Colonic mucosa (tissue), 4 donors: ENCODE measurements at places on chromosomes 4 and X. TPM values are rescaled to one million over a fixed set of nuclear protein-coding genes. Genes with fewer than 3 reads are reported as not detected.

Gene CNGA2
- not detected for total RNA-seq

DNA sequence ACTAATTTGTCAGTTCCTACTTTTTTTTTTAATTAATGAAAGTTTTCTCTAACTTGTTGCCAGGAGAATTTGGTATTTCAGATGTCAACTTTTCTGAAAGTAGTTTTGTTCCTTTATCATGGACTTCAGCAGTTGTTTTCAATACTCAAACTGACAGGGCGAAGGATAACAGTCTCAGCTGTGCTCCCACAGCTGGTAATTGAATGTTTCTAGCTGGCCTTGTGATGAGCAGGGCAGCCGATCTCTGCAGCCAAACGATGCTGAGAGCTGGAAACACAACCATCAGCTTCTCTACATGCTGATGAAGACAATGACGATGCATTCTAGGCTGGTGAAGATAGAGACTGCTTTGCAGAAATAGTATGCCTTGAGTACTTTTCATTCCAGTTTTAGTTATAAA is 130.0 kb upstream of the MAP9 start:
- DNase-seq: no peak

- DNase-seq: no peak
Measured at GRCh38 chrX:31397119-31397518, 325.3 kb upstream of the FTHL17 start.

Gene SLC10A6
- 0.40 TPM for total RNA-seq

Gene DKK2
- not detected for total RNA-seq

Gene GLOD5
- total RNA-seq: 9.0 TPM

DNA sequence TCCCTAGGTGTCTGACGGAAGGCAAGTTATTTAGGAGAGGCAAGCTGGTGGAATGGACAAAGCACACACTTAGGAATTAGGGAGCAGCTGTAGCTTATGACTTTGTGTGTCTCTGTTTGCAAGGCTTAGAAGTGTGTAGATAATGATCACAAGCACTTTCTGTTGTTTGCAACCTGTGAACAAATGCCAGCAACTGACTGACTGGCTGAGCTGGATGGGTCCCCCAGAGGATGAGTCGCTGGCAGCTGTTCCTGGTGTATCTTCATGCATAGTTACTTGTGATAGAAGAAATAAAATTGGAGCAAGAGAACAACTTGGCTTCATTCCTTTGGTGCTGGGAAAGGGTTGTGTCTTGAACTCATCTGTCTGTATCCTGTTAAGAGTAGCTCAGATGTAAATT is 64.2 kb upstream of the BEND4 start:
- DNase-seq: no peak

- DNase-seq: no peak
Measured at GRCh38 chrX:40062525-40063155, 35.1 kb downstream of the BCOR start.

GRCh38 chr4:40395166-40395900 is 60.2 kb downstream of the CHRNA9 start:
- DNase-seq: no peak

Gene G6PD
- 41.0 TPM for total RNA-seq

- DNase-seq: no peak
Measured at GRCh38 chr4:6245246-6246169, 24.1 kb upstream of the WFS1 start.

DNA sequence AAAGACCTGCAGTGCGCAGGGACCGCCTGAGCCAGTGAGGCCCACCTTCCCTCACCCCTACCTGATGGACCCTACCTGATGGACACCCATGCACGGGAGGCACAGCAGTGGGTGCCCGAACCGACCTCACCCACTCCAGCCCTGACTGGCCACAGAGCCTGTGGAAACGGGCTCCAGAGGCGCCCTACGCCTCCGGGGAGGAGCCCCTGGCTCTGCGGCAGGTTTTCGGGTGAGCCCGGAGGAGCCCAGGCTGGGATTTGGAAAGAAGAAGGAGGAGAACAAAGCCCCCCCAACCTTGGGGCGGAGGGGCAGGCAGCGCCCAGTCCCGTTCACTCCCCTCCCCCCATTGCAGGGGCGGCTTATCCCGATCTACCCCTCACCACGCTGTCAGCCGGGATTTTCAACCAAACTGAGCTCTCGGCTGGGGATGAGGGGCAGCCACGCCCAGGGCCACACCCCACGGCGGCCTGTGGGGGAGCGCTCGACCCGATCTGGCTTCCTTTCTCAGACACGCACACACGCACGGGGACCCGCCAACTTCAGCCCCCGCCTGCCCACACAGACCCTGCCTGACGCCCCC is 675 bp downstream of the L1CAM start:
- no peak for DNase-seq

DNA sequence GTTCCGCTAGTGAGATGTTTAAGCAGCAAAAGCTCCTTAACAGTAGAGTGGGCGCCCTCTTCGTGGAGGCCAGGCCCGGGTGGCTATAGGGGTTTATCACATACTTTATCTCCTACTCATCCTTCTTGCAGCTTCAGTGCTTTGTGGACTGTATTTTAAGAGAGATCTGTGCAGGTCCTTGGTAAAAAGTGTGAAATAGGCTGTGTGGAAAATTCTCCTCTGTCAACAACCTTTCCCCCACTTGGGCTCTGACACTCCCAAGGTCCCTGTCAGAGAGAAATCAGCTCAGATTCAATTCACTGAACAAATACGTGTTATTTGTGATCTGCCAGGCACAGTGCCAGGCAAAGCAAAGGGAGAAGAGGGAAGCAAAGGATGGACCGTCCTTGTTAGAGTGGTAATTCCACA is 214.3 kb upstream of the PPARGC1A start:
- DNase-seq: no peak

Gene DAPP1
- total RNA-seq: 3.6 TPM

DNA sequence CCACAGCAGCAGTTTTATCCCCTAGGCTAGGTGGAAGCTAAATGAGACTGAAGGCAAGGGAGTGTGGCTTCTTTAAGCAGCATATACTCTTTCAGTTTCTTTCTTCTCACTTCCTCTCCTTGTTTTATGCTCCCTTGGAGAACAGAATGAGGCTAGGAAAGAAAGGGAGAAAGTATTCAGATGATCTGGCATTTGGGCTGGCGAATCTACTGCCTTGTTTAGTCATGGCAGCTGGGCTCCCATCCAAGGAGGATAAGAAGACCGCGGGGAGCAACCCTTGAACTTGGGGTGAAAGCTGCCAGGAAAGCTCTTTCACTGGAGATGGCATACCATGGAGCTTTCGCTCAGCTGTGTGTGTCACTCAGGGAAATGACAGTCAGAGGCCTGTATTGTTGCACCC is 72.1 kb downstream of the ARHGEF38 start:
- peak; percentile 27 for DNase-seq

Gene TMPRSS11D
- total RNA-seq: not detected

Gene NWD2
- total RNA-seq: 0.22 TPM

GRCh38 chr4:4734425-4734824 is 125.0 kb upstream of the MSX1 start:
- no peak for DNase-seq

- no peak for DNase-seq
Measured at GRCh38 chrX:138191998-138192397, 519.5 kb downstream of the FGF13 start.

GRCh38 chrX:40383969-40384368 is 196.8 kb upstream of the ATP6AP2 start:
- no peak for DNase-seq

Gene DTHD1
- total RNA-seq: not detected

DNA sequence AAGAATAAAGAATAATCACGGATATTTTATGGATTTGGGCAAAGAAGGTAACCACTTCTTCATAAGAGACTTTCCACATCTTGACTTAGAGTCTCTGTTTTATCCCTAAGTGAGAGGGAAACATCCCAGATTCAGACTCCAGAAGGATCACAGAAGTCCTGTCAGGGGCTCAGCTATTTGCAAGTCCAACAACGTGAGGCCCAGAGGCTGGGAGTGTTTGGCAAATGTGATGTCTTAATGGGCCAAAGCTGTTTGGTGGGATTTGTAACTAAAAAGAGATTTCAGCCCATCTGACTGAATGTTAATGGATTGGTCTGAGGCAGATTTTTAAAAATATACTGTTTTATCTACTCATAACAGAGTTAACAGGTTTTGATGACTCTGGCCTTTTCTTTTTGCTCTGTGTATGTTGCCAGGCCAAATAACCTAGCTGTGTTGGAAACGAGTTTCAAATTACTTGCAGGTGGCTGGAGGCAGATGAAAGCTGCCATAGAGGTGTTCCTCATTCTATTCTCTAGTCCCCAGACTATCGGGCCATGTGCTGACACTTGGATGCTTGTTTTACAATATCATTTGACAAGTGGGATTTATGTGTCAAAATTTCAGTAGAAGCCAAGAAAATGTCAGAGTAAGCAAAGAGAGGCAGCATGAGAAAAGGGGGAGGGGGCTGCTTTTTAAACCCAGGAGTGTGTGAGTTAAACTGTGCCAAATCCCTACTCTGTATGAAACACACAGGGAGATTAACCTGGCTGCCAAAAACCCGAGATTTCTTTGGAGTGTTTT is 330.9 kb downstream of the DCHS2 start:
- no peak for DNase-seq

Gene TLR10
- 0.24 TPM for total RNA-seq

Gene IL1RAPL1
- 0.24 TPM for total RNA-seq

GRCh38 chrX:111504941-111505340 is 6.5 kb upstream of the SERTM2 start:
- DNase-seq: no peak

- no peak for DNase-seq
Measured at GRCh38 chrX:38941675-38942074, 140.4 kb downstream of the MID1IP1 start.

Gene FATE1
- total RNA-seq: not detected

Gene ADGRL3
- 4.1 TPM for total RNA-seq

GRCh38 chr4:136136601-136137000 is 1395.7 kb downstream of the PCDH18 start:
- DNase-seq: no peak

Gene AKAP14
- not detected for total RNA-seq

DNA sequence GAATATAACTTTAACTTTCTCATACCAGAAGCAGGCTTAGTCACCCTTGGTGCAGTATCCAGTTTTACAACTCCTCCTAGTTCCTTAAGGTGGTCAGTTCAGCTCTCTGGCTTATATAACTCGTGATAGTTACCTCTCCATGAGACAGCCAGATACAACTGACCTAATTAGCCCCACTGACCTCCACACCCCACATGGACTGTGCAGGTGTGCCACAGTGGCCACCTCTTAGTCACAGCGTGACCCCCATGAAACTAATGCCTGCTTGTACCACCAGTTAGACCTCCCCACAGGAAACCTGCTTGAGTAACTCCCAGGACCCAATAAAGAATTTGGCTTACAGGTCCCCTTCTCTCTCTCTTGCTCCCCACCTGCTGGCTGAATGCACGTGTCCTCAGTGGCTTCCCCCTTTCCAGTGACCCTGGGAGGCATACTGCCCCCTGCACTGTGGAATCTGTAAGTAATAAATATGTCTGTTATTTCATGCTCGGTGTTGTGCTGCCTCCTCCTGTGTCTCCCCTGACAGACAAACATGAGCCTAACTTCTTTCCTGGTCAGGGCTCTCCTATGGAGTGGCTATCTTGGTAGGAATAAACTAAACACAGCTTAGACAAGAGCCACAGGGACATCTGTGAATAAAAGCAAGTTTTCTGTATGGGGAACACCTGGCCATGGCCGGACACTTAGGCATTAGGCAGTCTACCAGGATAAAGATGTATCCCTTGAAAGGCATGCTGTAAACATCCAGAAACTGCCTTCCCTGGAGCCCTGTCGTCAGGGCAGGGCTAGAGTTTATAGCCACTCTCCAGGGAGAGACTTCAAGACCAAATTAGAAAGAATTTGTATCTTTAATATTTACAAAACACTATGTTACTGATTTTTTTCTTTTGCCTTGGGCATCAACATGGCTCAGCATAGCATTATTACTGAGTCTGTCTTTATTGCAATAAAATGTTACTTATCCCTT is 209.7 kb upstream of the BOD1L1 start:
- DNase-seq: no peak

GRCh38 chr4:184357772-184358171 is 116.6 kb downstream of the IRF2 start:
- peak; percentile 3 for DNase-seq

DNA sequence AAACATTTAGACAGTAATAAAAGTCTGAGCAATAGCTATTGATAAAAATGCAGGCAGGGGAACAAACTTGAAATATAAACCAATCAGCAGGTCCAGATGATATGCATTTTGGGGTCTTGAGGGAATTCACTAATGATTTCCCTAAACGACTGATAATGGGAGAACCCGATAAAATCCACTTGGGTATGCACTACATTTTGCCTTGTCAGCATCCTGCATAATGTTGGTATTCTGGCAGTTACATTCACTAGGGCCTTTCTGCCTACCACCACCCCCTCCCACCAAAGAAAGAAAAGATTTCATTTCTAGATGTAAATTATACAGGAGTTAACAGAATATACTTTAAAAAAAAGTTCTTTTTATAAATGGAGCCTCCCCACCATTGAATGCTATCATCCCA is 63.5 kb upstream of the IL1RAPL2 start:
- no peak for DNase-seq

DNA sequence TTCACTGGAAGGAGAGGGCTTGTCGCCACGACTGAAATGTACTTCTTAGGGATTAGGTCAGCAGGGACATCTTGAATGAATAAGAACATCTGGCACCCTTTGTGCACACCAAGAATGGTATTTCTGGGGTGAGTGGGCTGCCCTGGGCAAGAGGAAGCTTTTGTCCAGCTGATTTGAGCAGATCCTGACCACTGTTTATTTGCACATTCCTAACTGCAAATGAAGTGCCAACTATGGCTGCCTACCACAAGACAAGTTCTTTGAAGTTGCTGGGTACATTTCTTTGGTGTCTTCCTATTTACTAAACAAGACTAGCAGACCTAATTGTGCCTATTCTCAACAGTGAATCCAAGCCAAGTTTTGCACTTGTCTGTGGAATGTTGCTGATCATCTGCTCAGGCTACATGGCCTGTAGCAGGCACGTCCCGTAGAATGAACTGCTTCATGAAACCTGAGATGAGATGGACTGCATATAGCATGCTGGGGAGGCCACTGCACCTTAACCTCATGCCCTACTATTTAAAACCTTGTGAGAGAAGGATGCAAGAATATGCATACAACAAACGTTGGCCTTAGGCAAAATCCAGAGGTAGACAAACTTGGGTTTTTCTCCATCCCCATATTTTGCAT is 45.0 kb downstream of the PIR start:
- DNase-seq: no peak

Gene STOX2
- 2.5 TPM for total RNA-seq
